Activated T-helper 9 cell treated with anti-CD3 and anti-CD28 coated beads, Interleukin-2, amount 50 U/mL, for 16 hours (primary cell): ENCODE measurements at places on chromosomes 13 and 19.

- DNase-seq, result no peak
Observed at GRCh38 chr13:77543711-77544110, 8.2 kb downstream of the SCEL start.

GRCh38 chr13:60135344-60135743, 28.4 kb downstream of the DIAPH3 start:
- DNase-seq, result no peak

GRCh38 chr19:49355909-49356353, 6.3 kb downstream of the TEAD2 start:
- no peak for DNase-seq

- DNase-seq, result no peak
Observed at GRCh38 chr19:14019100-14019499, 8.8 kb upstream of the RLN3 start.
